Epithelial cell of alveolus of lung (primary cell): ENCODE measurements at places on chromosomes 5 and 9. TPM values are rescaled to one million over a fixed set of nuclear protein-coding genes. Genes with fewer than 3 reads are reported as not detected.

Gene CSF1R
- under 0.01 TPM in 1 of 2 replicates, not detected in the other for total RNA-seq

Gene GNPDA1
- total RNA-seq = 31.3 and 52.8 TPM in 2 replicates

Gene TAF11L10
- total RNA-seq = not detected in 2 replicates

Gene CMBL
- total RNA-seq = 6.9 and 19.3 TPM in 2 replicates

Gene DMRT3
- not detected in 2 replicates for total RNA-seq

Gene ACTBL2
- total RNA-seq = under 0.01 and 1.2 TPM in 2 replicates

Gene SPATA31C1
- not detected in 2 replicates for total RNA-seq
